ENCODE measurements at places on chromosomes 7 and 10. TPM values are rescaled to one million over a fixed set of nuclear protein-coding genes. Genes with fewer than 3 reads are reported as not detected.

PPP3CB gene
- 31.8 TPM for total RNA-seq

CALCR gene
- total RNA-seq, result not detected

AZGP1 gene
- not detected for total RNA-seq

UPK3BL2 gene
- 84.2 TPM for total RNA-seq

GPR15LG gene
- total RNA-seq, result not detected

DNA sequence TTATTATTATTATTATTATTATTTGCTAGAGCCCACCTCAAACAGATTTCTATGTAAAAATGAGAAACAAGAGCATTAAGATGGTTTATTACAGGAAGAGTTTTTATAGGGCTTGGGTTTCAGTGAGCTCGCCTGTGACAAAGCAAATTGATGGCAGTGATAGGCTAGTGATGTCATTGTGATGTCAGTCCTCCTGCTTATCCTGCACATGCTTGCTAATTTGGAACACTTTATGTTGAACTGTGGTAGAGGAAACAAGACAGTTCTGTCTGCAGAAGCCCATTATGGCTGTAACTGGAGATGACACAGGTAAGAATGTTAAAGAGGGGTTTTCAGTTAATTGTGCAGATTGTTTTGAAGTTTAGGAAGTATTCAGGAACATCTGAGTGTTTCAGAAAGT, 68.3 kb downstream of the CREM start:
- peak; percentile 26 for DNase-seq

DNA sequence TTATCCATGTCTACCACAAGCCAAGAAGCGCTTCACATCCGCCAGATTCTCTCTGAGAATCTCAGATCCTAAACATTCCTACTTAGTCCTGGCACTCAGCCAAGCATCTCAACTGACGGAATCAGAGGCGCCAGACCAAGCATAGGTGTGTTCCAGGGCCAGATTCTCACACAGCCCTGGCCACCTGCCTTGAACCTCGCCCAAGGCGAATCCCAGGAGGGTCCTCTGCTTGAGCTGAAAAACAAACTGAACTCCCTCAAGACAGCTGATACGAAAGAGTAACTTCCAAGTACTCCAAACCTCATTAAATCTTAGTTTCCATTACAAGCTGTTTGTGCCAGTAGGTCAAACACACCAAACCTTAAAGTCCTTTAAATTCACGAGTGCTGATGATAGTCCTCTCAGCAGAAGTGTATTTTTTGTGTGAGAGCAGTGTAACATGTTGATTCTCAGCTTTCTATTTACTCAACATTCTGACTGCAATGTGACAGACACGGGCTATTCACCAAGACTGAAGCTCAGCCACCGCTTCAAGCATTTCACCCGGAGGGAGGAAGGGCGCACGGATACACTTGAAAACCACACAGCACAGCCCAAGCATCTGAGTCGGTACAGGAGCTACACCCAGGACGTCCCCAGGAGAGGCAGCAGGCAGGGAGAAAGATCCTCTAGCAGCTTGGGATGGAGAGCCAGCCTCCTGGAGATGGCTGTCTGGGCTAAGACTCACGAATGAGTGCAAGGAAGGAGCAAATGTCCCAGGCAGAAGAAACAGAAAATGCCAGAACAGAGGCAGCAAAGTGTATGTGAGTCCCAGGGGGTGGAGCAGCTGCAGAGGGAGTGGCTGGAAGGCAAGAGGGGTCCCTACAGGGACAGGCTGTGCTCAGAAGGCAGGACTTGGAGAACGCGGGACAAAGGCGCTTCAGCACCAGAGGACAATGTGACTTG, 6.0 kb downstream of the PARD3 start:
- DNase-seq, result no peak

DNA sequence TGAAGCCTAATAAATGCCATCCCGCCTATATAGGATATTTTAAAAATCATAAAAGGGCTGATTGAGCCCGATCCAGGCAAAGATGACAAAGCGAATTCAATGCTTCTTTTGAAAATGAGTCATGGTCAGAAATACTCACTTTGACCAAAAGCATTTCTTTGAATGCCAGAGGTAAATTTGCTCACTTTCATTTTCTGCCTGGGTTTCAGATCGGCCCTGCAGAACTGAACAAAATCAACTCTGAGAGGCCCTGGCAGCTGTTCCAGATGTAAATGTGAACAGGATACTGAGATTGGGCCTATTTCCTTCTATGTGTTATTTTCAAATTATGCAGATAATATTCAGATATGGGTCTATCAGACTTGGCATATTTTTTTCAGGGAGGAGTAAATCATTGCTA, 114.8 kb upstream of the ARID5B start:
- DNase-seq, result no peak

GRCh38 chr7:17307558-17307957, 9.1 kb downstream of the AHR start:
- DNase-seq, result no peak

DNA sequence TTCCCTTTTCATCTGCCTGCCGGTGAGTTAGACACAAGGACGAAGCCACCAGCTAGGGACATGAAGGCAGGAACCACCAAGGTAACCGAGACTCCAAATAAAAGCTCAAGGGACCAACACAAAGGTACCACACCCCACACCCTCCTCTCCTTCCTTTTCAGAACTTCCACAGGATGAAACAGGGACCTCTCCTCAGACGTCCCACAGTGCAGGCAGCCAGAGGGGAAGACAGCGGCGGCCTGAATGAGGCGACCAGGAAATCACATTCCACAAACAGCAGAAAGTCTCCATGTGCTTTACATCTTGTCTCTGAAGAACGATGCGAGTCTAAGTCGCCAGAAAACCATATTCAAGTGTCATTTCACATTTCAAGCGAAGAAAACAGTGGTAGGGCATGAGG, 97.8 kb downstream of the DIP2C start:
- DNase-seq, result no peak

DNA sequence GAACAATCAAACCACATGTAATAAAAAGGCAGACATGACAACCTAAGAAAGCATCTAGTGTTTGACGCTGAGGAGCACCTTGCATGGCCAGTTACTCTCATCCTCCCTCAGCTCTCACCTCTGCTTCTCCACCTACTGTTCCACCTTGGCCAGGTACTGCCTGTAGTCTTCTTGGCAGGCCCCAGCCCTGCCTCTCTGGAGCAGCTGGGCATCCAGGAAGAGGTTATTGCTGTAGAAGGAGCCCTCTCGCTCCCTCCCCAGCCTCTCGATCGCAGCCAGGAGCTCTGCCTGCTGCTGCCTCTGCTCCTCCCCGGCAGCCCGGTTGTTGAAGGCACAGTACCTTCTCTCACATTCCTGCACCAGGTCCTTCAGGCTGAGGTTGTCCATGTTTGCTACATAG, 9.7 kb downstream of the GIMAP5 start:
- DNase-seq, result no peak

GRCh38 chr7:114375907-114376306, 38.7 kb upstream of the FOXP2 start:
- DNase-seq, result no peak
